ENCODE measurements at places on chromosomes 3 and 15. TPM values are rescaled to one million over a fixed set of nuclear protein-coding genes. Genes with fewer than 3 reads are reported as not detected.

DNA sequence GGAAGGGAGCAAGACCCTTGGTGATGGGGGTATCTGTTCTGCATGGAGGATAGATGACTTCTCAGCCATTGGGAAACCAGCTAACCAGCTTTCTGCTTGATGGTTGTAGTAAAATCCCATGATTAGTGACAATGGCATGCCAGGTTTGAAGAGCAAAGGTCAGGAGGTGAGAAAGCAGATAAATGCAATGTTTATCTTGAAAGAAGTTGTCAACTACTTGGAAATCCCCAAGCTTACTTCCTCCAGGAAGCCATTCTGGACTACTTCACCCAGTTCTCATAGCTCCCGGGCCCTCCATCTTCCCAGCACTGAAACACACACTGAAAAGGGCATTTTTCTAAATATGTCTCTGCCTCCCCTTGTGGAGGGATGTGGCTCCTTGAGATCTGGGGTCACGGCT lies 51.3 kb downstream of the SMAD3 start:
- DNase-seq: no peak

DNA sequence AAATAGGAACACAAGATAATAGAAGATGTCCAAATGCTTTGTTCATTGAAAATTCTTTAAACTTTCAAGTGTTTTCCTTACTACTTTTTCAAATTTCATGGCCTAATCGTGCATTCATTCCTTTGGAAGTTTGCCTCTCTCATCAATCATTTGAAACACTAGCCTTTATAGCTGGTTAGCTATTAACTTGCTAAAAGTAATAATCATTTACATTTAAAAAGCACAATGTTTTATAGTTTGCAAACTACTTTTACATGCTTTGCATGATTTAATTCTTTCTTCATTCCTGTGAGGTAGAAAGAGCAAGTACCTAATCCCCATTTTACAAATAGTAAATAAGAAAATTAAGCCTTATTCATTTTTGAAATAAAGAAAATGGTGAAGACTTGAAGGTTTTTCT lies 137.4 kb upstream of the SLC7A14 start:
- DNase-seq: no peak

GRCh38 chr15:40685376-40685775 lies 9.6 kb upstream of the RAD51 start:
- no peak for DNase-seq

- no peak for DNase-seq
Measured at GRCh38 chr3:55708921-55709320, 221.8 kb upstream of the WNT5A start.

Gene MYRIP
- total RNA-seq: 3.5 TPM

Gene SPTSSB
- not detected for total RNA-seq

Gene GPR27
- 9.7 TPM for total RNA-seq
